ENCODE measurements at places on chromosomes 5 and 9. TPM values are rescaled to one million over a fixed set of nuclear protein-coding genes. Genes with fewer than 3 reads are reported as not detected.

DNA sequence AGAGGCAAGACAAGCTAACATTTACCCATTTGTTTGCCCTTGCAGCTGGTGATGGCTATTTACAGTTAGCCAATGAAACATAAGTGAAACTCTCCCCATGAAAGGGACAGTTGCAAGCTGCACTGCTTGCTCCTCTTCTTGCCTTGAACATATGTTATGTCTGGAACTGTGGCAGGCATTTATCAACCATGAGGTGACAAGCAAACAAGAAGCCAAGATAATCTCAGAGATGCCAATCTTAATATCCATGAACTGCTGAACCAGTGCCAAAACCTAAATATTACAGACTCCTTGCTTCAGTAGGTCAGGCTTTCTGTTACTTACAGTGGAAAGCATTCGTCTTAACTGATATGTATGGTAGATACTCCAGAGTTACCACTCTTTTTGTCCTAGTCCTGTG lies 133.4 kb downstream of the ACTBL2 start:
- ATAC-seq: no peak

GRCh38 chr5:172147857-172148256 lies 40.2 kb downstream of the STK10 start:
- ATAC-seq: no peak

DNA sequence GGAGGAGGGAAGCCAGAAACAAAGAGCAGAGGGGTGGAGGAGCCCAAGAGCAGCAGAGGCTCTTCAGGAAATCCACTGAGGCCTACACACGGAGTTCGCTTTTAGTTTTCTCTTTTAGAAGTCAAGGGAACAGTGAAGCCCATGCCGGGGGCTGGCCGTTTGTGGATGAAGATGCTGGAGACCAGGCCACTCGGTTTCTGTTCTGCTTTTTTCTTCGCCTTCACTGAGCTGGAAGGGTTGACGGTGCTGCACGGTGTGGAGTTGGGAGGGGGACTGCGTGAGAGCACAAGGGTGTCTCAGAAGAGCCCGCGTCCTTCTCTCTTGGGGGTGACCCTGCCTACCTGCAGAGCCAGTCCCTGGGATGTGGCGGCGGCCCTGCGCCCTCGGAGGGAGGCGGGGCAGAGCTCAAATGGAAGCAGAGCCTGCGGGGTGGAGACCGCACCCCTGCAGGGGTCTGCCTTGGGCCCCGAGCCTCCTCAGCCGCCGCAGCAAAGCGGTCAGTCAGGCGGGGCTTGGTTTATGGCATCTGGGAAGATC lies 68.5 kb upstream of the CACNA1B start:
- no peak for ATAC-seq

- ATAC-seq: no peak
These were observed 78.8 kb upstream of the SPRY4 start for GRCh38 chr5:142403583-142403982.

DNA sequence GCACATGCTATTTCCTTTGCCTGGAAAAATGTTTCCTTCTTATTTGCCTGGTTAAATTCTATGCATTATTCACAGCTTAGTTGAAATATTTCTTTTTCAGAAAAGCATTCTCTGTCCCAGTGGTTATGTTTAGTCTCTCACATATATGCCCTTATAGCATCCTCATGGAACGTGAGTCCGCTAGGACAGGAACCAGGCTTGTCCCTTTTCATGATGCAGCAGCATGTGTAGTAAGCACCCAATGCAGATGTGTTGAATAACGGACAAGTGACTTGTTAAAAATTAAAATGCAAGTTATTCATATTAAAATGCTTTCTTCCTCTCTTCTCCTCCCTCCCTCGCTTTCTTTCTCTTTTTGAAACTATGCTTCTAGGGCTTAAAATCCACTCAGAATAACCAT lies 349.3 kb downstream of the GLIS3 start:
- ATAC-seq: no peak

DNA sequence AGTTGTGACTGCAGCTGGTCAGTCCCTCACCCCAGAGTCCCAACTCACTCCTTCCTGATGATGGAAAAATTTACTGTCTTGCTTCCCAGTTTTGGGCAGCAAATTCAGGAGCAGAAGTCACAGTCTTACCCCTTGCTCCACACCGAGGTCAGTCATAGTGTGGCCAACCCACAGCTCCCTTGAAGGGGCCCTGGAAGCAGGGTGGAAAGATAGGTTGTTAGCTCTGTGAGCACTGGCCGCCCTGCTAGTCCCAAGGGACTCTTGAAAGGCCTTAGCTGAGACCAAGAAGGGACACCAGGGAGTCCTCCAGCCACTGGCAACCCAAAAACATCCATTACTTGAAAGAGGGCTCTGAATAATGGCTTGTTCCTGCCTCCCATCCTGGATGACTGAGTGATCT lies 40.0 kb downstream of the GSN start:
- no peak for ATAC-seq

DNA sequence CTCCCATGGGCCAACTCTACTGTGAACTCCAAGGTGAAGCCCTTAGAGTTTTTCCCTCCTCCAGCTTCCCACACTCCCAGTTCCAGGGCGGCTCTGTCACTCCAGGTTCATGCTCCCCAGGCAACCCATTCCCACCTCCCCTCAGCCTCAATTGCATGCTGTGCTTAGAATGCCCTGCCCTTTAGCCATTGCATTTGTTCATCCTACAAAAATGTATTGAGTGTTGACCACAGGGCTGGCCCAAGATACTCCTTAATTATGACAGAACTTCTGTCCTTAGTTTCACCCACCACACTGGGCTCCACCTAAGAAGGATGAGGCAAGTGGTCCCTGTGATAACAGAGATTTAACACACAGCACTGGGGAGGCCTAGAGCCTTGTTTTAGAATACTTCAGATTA lies 236.1 kb downstream of the ADAMTSL1 start:
- ATAC-seq: no peak

DNA sequence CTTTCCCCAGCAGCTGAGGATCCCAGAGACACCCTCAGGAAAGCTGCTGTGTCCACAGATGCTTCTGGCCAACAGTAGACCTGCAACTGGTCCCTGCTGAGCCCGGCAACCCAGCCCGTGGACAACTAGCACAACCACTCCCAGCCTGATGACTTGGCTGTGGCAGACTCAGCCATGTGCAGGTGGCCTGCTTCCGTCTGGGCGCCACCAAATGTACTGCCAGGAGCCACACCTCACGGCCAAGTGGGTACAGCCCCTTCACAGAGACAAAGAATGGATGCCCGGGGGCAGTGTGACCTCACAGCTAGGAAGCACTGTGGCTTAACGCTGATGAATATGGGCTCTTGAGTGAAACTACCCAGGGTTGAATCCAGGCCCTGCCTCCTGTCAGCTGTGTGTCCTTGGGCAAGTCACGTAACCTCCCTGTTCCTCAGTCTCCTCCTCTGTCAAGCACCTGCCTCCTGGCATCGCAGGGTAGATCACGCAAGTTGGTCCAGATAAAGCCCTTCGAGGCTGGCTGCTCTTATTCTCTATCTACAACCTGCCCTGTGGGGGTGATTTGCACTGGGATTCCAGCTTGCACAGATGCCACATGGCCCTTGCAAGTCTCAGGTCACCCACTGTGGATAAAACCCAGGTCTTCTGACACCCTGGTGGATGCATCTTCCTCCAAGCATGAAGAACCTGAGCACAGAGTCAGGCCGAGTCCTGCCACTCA lies 225.0 kb downstream of the PBX3 start:
- ATAC-seq: no peak

DNA sequence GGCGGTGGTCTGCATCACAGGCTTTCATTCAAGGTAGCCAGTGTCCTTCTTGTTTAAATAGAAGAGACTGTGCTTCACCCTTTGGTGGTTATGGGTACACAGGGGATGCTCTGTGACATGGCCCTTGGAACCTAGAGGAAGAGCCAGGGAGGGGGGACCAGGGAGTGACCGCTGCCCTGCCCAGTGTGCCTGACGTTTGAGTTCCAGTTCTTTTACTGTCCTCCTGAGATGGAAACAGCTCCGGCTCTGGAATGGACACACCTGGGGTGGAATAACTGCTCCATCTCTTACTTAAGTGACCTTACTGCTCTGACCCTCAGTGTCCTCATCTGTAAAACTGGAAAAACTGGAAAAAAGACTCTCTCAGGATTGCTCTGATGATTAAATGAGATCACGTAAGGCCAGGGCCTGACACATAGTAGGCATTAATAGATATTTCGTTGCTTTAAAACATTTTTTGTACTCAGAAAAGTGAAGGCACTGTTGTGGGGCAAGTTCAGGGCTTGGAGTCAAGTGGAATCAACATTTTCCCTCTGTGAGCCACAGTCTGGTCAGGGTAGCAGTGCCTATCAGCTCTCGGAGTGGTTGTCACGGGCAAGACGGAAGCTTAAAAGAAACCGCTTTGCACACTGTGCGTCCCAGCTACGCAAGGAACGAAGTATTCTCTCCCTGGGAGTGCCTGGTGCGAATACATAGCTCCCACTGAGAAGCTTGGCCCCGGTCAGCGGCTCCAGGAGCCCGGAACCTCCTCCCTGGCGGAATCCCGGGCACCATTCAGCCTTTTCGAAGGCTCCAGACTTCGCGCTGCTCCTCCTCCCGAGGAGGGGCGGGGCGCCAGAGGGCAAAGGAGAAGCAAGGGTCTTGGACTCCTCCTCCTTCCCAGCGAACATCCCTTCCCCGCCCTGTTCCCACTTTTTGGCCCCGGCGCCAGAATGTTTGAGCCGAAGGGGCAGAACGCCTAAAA lies 5.8 kb downstream of the POU4F3 start:
- ATAC-seq: peak; percentile 16

RGMB gene
- total RNA-seq: 4.1 TPM

GPRIN1 gene
- 4.8 TPM for total RNA-seq

TRPM3 gene
- not detected for total RNA-seq

COL23A1 gene
- total RNA-seq: 0.16 TPM

NUDCD2 gene
- total RNA-seq: 46.5 TPM

All from activated T-helper 17 cell treated with anti-CD3 and anti-CD28 coated beads, Interleukin-2, amount 50 U/mL, for 72 hours (primary cell).